CMK (cell line): ENCODE measurements at places on chromosomes 4 and X.

GRCh38 chr4:101019941-101020401 is 327.4 kb downstream of the PPP3CA start:
- DNase-seq = no peak

GRCh38 chr4:162154862-162155540 is 8.8 kb downstream of the FSTL5 start:
- no peak for DNase-seq

DNA sequence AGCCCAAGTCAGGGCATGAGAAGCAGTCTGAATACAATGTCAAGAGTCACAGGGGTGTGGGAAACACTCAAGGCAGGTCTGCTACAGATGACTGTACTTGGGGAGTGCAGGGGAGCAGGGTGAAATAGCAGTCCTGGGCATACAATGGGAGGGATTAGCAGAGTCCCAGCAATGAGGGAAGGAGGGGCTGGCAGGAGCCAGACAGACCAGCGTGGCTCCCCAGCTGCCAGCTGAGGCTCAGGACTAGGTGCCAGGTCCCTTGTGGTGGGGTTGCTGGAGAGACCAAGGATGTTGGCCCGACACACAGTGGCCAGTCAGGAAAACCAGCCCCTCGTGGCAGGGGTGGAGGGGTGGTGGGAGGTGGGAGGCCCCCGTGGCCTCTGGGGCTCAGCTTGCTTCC is 86.6 kb downstream of the RTL5 start:
- no peak for DNase-seq

DNA sequence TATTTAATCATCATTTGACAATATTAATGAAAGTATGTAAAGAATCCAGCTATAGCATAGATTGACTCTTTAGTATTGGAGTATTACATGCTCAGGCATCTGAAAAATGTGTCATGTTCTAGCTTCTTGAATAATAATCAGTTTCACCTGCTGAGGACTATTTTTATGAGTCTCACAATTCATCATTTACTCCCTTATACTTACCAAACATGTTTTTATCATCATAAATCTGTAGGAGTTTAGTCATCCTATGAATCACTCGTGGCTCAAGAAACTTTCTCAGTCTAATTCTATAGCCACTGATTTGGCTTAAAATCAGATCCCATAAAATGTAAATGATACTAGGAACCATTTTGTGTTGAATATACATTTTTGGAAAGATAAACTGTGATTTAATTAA is 1616.1 kb downstream of the C4orf33 start:
- no peak for DNase-seq

- no peak for DNase-seq
These were observed 25.2 kb upstream of the PNMA5 start for GRCh38 chrX:153019166-153019565.

GRCh38 chr4:169437299-169438047 is 166.7 kb upstream of the SH3RF1 start:
- no peak for DNase-seq

DNA sequence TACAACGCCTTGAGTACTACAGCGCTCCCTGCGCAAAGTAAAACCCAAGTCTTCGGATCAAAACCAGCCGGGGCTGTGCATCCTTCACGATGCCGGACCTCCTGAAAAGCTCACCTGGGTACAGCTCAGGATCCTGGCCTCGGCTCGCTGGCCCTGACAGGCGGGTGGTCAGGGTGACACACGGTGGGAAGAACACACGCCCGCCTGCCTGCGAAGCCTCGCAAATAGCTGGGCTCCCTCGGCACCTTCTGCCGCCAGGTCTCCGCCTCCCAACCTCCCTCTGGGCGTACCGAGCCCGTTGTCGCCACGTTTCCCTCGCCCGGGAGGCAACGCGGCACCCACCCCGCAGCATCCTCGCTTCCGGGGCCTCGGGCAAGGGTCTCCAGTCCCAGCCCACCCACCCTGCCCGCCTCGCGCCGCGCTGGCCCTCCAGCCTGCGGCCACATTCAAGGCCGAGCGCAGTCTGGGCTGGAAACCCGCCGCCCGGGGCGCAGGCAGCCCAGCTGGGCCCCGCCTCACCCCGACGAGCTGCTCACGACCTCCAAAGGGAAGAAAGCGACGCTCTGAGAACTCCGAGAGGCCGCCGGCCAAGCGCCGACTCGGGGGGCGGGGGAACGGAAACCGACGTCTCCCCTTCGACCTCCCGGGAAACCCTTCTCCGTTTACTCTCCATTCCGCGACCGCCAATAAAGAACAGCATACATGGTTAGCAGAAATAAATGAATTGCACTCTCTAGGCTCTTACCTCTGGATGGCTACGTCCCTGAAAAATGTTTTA is 511 bp downstream of the PPM1K start:
- DNase-seq = no peak

DNA sequence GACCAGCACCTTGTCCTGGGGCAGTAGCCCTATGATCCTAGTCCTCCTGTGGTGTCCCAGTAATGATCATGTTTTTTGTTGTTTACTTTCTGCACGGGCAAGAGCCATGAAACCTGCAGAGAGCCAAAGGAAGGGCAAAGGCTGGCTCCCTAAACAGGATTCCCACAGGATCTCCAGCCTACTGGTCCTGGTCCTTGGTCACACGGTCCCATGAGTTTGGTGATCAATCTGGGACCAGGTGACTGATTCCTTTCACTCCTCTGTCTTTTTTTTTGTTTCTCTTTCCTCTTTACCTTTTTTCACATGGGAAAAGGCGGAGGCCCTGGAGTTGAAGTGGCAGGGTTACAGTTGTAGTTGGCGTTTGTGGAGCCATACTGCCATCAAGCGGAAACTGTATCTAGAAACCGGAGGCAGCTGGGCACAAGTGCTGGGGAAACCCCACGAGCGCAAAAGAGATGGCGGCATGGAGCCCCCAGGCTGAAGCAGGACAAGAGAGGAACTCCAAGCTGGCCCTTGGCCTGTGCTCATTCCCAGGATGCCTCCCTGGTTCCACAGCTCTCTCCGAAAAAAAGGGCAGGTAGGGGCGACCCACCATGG is 34.6 kb downstream of the NBDY start:
- DNase-seq = no peak

- DNase-seq = no peak
These were observed 329.2 kb downstream of the INPP4B start for GRCh38 chr4:142516686-142517526.

- no peak for DNase-seq
These were observed 2.1 kb downstream of the COPS4 start for GRCh38 chr4:83036991-83037665.

DNA sequence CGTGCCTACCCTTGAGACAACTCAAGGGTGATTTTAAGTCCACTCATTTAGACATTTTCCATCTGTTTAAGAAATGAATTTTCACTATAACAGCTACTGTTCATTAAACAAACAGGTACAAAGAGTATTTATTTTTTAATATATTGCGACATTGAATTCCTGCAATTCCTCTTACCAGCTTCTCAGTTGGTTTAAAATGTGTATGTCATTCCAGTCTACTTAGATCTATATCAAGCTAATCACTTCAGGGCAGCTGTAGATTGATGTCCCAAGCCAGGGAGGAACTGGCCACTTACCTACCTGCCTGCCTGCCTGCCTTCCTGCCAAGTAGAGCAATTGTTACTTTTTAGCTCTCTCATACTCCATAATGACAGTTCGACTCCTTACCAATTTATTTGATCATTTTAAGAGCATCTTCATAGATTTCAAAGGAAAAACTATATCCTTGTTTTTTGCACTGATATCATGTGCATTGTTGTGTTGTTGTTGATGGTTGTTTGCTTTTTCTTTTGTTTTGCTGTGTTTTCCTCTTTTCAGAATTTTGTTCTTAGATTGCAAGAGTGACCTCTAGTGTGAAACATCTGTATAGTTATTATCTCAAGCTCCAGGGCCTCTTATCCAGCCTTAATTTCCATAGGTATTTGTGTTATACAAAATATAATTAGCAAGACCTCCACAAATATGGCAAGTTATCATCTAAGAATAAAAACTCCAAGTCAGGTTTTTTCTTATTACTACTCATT is 120.9 kb upstream of the NRK start:
- no peak for DNase-seq

DNA sequence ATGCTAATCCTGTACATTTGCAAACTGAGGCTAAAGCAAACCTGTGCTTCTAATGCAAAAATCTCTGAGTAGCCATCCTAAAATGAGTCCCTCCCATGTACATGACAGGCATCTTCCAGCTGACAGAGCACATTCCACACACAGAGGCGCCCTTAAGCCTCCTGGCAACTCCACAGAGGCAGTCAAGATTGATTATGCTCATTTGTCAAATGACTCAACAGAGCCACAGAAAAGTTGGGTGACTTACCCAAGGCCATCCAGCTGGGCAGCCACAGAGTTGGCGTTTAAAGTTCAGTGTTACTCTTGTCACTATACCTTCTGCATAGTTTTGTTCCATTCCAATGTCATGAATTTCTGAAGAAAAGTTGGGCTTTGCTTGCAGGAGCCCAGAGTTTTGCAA is 394.6 kb upstream of the FGF13 start:
- no peak for DNase-seq

- no peak for DNase-seq
These were observed 510 bp downstream of the HMGB3 start for GRCh38 chrX:150983521-150984168.

GRCh38 chr4:186752325-186752724 is 28.7 kb upstream of the FAT1 start:
- no peak for DNase-seq

DNA sequence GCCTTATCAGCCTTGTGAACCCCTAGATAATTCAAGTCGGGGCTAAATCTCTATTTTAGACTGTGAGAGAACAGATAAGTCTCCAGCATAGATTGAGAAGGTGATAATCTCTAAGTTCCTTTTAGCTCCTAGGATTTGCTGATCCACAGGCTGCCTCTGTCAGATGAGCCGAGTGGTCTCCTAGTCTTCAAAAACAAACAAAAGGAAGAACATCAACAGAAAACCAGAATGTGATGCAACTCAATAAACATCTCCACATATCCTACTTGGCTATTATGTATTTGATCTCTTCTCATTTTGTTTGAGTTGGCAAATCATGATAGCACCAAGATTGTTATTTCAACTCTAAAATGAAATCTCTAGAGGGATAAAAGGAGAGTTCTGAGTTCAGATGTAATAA is 88.4 kb upstream of the SLC7A11 start:
- DNase-seq = no peak

DNA sequence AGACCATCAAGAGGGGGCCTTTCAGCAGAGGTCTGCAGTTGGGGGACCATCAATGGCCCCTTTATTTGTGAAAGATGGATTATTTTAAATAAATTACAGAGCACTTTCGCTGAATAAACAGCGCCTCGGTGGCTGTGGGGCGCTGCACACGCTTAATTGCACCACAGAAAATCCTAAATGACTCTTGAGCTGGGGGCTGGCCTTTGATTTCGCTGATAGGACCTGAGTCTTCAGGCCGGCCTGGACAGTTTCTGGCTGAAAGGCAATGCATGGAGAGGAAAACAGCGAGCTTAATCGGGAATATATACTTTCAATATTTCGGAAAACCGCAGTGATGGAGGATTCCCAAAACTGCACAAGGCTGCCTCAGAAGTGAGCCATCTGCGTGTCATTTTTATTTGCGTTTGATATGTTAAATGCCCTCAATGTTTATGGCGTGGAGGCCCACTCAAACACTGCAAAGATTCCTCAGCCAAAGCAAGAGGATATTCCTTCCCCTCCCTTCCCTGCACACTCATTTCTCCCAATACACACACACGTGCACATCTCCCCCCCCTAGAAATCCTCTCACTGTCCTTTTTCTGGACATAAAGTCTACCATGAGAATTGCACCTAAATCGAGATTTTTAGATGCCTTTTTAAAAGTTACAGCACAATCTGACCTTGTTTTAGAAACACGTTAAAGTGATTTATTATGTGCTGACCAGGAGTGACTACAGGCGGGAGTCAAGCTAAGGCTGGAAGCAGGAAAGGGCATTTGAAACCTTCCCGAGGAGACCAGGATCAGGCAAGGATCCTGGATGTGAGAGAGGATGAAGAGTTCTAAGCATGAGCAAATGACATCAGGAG is 340.7 kb downstream of the RAB28 start:
- DNase-seq = no peak

- no peak for DNase-seq
These were observed 502.9 kb upstream of the PCDH10 start for GRCh38 chr4:132646186-132646585.

DNA sequence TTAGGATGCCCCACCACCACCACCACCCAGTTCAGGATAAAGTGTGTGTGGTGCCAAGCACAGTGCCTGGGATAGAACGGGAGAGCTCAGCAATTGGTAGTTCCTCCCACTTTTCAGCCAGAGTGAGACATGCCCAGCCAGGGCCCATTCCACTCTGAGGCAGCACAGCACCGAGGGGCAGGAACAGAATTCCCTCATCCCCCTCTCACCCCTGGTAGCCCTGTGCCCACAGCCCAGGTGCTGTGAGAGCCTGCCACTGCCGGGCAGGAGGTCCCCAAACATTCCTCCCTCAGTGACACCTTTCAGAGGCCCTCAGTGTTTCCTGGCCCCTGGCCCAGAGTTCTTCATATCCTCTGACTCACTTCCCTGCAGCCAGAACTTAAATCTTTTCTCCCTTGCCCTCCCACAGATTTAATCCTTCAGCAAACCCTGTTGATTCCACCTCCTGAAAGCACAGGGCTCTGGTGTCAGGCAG is 8.1 kb downstream of the RIPPLY1 start:
- DNase-seq = no peak
